ENCODE measurements at places on chromosomes 7 and 10.

DNA sequence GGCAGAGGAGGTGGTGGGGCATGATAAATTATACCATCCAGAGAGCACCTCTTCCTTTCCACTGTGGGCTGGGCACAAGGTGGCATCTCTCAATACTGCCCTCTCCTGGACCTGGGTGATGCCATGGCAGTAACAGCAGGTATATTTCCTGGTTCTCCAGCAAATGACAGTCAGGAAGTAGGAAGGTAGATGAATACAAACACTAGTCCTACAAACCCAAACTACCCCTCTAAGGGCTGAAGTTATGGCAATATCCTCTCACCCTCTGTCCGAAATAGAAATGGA lies 1004.9 kb downstream of the KCNMA1 start:
- DNase-seq: no peak

DNA sequence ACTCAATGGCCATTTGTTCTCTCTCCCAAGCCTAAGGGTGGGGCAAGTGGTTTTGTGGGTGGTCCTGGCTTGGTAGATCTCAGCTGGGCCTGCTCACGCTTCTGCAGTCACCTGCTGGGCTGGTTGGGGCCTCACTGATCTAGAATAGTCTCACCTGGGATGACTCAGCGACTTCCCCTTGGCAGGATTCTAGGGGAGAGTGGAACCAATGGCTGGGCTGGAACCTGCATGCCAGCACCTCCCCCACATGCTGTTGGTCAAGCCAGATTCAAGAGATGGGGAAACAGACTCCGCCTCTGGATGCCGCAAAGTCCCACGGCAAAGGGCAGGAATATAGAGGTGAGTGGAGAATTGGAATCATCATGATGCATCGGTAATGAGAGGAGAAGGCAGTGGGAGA lies 292.9 kb upstream of the NPVF start:
- no peak for DNase-seq

GRCh38 chr10:48536916-48537890 lies 67.7 kb downstream of the ARHGAP22 start:
- no peak for DNase-seq

GRCh38 chr7:127905491-127906330 lies 125.5 kb downstream of the LRRC4 start:
- no peak for DNase-seq

- DNase-seq: no peak
Measured at GRCh38 chr7:1563981-1564602, 5.7 kb downstream of the PSMG3 start.

- no peak for DNase-seq
Measured at GRCh38 chr7:93159490-93159889, 11.3 kb upstream of the SAMD9L start.

DNA sequence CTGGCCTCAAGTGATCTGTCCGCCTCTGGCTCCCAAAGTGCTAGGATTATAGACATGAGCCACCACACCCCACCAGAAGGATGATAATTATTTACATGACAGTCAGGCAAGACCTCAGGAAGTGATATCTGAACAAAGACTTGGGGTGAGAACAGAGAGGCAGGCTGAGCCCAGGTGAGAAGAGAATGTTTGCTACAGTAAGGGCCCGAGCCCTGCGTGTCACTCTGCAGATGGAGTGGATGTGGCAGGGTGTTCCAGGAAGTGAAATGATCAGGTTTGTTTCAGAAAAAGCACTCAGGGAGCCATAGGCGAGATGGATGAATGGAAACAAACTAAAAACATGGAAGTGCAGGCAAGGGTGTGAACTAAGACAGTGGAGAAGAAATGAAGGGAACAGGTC lies 22.2 kb downstream of the SFMBT2 start:
- peak; percentile 44 for DNase-seq

- no peak for DNase-seq
Measured at GRCh38 chr10:131689954-131690757, 210.7 kb upstream of the PPP2R2D start.

DNA sequence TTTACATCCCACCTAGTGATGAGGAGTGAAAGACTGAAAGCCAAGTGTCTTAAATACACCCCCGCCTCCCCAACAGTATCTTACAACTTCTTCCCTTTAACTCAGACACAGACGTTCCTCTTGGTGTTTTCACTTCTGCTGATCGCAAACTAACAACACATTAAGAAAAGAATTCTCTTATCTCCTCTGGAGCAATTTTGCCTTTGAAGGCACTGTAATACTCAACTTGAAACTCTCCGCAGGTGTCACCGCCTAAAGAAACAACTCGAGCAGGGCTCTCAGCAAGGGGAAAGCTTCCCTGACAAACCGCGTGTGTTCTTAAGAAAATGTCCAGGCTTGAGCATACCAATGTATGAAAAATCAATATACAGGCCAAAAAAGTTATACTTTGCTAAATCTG lies 452 bp downstream of the SEMA3C start:
- no peak for DNase-seq

DNA sequence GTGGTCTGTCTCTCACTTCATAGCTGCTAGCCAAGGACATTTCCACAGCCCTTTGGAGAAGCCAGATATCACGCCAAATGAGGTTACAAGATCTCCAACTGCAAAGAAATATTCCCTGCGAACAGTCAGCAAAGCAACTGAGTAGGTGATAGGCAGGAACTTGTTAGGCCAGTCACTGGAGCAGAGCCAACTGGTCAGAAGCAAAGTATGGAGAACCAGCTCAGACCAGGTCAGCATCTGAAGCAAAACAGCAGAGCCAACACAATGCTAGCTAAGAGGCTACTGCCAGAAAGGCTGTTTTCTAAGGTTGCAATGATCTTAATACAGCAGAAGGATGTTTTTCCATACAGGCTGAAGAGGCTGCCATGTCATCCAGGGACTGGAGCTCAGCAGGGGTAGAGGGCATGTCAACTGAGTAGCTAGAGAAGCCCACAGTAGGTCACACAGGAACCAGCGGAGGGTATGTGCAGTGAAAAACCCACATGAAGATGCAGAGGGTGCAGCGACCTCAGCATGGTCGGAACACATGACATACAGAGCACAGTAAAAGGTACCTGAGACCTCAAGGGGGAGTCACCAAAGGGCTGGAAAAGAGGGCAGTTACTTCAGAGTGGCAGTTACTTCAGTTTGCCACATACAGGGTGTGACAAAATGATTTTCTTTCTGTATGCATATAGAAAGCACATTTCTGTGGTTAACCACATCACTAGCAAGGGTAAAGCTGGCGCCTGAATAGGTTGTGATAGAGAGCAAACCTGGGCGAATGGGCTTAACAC lies 8.9 kb downstream of the SEC31B start:
- DNase-seq: peak; percentile 83

GRCh38 chr7:45586542-45587520 lies 12.7 kb downstream of the ADCY1 start:
- no peak for DNase-seq

GRCh38 chr7:105874055-105874454 lies 2.3 kb downstream of the ATXN7L1 start:
- no peak for DNase-seq

GRCh38 chr10:60901561-60902235 lies 42.3 kb downstream of the RHOBTB1 start:
- no peak for DNase-seq

GRCh38 chr10:52729271-52730104 lies 43.1 kb downstream of the MBL2 start:
- DNase-seq: no peak

DNA sequence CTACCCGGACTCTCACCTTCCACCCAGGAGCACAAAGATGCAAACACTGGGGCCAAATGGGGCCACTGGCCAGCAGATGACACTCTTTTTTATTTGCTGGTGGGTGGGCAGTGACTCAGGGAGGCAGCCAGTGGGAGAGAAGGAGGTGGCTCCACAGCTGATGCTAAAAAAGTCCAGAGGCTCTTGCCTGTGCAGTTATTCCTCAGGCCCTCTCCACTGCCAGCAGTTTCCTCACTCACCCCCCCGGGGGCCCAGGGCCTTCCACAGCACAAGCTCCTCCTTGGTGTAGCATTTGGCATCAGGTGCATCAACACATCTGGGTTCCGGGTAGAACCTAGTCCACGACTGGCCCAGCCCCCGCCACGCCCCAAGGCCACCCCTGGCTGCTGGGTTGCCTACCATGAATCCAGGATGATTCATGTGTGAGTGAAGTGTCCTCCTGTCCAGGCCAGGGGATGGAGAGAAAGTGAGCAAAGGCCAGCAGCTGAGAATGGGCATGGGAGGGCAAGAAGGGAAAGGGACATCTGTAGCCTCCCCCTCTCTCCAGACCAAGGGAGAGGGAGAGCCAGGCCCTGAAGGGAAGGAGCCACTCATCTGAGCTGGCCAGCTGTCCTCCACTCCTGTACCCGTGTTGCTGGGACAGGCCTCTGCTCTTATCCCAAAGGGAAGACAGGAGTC lies 1.7 kb upstream of the KCNH2 start:
- no peak for DNase-seq
